A375 (cell line): ENCODE measurements at places on chromosomes 12 and 14. TPM values are rescaled to one million over a fixed set of nuclear protein-coding genes. Genes with fewer than 3 reads are reported as not detected.

Gene FANCM
- total RNA-seq, result 5.5 and 6.3 TPM in 2 replicates

Gene TRIAP1
- total RNA-seq, result 22.1 and 25.3 TPM in 2 replicates

Gene MFAP5
- not detected in 2 replicates for total RNA-seq

Gene LRP1-AS
- not detected in 2 replicates for total RNA-seq

Gene GPRC5D
- not detected in 2 replicates for total RNA-seq

Gene CFAP251
- total RNA-seq, result 1.4 and 2.6 TPM in 2 replicates

Gene RERG
- total RNA-seq, result 0.05 and 0.08 TPM in 2 replicates

Gene TAS2R7
- total RNA-seq, result not detected in 2 replicates

Gene ZNF84
- total RNA-seq, result 19.8 and 20.4 TPM in 2 replicates

Gene SPIC
- not detected in 2 replicates for total RNA-seq
